NK-92 treated with Interleukin-12 subunit alpha and Interleukin-12 subunit beta, amount 100 ng/mL, for 24 hours (cell line): ENCODE measurements at places on chromosomes 2 and 18.

- DNase-seq: no peak
These were observed 131.6 kb upstream of the FN1 start for GRCh38 chr2:215567504-215567903.

DNA sequence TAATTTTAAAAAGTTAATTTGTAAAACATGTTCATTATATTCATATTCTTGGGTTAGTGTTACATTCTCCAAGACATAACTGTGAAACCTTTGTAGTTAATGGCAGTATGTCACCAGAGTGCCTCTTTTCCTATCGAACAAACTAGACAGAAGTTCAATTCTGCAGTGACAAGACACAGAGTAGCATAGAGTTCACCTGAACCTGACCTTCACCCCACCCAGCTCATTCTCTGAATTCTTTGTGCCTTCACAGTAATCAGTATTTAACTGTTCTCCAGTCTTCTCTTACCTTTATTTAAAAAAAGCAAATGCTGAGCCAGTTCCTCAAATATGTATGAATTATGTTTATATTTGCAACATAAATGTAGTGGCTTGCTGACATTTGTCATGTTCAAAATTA, 52.9 kb upstream of the CHMP1B start:
- no peak for DNase-seq

DNA sequence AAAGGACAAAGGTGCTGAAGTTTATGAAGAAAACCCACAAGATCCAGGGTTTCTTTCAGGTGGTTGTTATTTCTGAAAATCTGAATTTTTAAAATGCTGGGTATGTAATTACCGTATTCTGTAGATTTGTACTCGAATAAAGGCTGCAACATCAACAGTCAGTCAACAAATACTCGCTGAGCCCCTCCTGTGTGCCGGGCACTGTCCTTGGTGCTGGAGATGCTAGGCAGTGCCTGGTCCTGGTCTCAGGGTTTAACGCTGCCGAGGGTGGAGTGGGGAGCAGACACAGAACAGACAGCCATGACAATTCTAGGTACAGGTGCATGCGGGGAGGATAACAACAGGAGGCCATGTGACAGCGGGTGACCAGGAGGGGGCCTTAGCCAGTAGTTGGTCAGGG, 27.2 kb upstream of the PDIA6 start:
- DNase-seq: no peak

- DNase-seq: no peak
These were observed 8.9 kb downstream of the EMILIN2 start for GRCh38 chr18:2855560-2856350.

- DNase-seq: no peak
These were observed 61.1 kb upstream of the RND3 start for GRCh38 chr2:150548527-150548926.

- DNase-seq: no peak
These were observed 760.4 kb downstream of the ADCYAP1 start for GRCh38 chr18:1665079-1665478.

DNA sequence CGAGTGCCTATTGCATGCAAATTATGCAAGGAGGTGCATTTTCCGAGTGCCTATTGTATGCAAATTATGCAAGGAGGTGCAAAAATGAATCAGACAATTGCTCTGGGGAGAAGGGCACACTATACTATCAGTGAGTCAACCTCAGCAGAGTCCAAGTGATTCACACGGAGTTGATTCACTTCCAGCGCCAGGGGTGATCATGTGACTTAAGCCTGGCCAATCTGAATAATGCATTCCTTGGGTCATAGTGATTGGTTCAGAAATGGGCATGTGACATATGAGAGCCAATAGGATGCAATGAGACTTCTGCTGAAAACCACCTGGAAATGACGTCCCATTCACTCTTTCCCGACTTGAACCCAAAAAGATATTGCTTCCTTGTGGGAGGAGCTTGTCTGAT, 152.2 kb downstream of the DAW1 start:
- no peak for DNase-seq

DNA sequence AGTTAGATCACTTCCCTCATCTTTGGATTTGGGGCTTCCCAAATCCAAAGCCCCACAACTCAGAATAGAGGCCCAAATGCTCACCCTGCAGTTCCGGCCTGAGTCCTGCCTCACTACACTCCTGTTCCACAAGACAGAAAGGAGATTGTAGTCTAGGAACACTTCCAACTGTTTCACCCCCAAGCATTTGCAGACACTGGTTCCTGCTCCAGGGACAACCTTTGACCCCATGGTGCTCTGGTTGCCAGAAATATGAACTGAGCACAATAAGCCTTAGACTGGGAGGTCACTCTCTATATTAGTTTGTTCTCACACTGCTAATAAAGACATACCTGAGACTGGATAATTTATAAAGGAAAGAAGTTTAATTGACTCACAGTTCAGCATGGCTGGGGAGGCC, 49.0 kb downstream of the HRH4 start:
- DNase-seq: no peak

- no peak for DNase-seq
These were observed 17.7 kb downstream of the SPTBN1 start for GRCh38 chr2:54473851-54474250.

DNA sequence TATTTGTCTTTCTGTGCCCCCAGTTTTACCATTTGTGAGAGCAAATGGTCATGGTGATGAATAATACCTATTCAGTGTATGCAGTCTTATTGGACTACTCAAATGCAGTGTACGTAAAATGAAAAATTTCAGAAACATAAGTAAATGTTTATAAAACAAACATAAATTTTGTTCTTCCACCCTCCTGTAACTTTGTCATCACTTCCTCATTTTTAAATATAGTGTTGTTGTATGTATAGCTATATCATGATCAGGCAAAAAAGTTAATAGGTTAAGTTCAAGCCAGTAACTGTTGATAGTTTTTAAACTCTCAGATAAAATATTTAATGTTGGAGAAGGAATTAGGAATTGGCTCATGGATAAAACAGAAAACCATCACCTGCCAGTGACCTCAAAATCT, 93.2 kb downstream of the KLF7 start:
- no peak for DNase-seq
